ENCODE measurements at places on chromosomes 4 and X. TPM values are rescaled to one million over a fixed set of nuclear protein-coding genes. Genes with fewer than 3 reads are reported as not detected.

Gene KLF3
- total RNA-seq, result 11.4 TPM

Gene DDX60
- 5.2 TPM for total RNA-seq

Gene LONRF3
- total RNA-seq, result 0.15 TPM

Gene SPON2
- 321 TPM for total RNA-seq

Gene TCEAL6
- total RNA-seq, result not detected

Gene ANTXR2
- 33.3 TPM for total RNA-seq

Gene SUV39H1
- 21.7 TPM for total RNA-seq

Gene HPSE
- 0.59 TPM for total RNA-seq

Gene FRMD7
- total RNA-seq, result not detected

Gene CCNQ
- 38.7 TPM for total RNA-seq

Gene TMSB15B
- 9.1 TPM for total RNA-seq

Gene PAK3
- total RNA-seq, result 0.17 TPM

Gene RBMX
- 298 TPM for total RNA-seq

Gene NSUN7
- total RNA-seq, result 0.67 TPM

Gene SYTL5
- total RNA-seq, result 0.17 TPM

Gene ZDHHC15
- 0.15 TPM for total RNA-seq

Gene TSPAN7
- total RNA-seq, result 0.17 TPM

Gene FRMPD3
- under 0.01 TPM for total RNA-seq

Gene RS1
- total RNA-seq, result not detected

Gene DMRTC1B
- not detected for total RNA-seq
